ENCODE measurements at places on chromosomes 7 and 10.
A peak's percentile ranks its signal among the peaks of the same experiment; 100 is the strongest.

- DNase-seq, result no peak
These were observed 20.2 kb downstream of the MCU start for GRCh38 chr10:72712136-72712535.

- DNase-seq, result no peak
These were observed 665.4 kb downstream of the AUTS2 start for GRCh38 chr7:70263471-70264255.

GRCh38 chr10:63115732-63116383, 17.3 kb upstream of the NRBF2 start:
- DNase-seq, result peak; percentile 87

DNA sequence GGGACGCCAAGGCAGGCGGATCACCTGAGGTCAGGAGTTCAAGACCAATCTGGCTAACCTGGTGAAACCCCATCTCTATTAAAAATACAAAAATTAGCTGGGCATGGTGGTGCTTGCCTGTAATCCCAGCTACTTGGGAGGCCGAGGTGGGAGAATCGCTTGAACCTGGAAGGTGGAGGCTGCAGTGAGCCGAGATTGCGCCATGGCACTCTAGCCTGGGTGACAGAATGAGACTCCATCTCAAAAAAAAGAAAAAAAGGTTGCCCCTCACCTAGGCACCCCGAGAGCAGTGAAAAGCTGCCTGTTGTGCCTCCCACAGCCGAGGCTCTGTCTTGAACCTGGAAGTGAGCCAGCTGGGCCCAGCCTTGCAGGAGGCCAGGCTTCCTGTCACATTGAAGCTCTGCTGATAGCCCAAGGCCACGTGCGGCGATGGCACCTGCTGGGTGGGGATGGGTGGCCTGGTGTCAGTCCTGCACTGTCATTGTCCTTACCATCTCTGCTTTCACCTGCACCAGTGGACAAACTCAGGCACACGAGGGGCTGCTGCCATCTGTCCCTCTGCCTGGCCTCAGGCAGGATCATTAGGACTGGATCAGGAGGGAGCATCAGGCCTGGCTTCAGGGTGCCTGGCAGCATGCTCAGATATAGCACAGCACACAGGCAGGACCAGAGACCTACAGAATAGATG, 37.8 kb downstream of the DNAJB12 start:
- no peak for DNase-seq

DNA sequence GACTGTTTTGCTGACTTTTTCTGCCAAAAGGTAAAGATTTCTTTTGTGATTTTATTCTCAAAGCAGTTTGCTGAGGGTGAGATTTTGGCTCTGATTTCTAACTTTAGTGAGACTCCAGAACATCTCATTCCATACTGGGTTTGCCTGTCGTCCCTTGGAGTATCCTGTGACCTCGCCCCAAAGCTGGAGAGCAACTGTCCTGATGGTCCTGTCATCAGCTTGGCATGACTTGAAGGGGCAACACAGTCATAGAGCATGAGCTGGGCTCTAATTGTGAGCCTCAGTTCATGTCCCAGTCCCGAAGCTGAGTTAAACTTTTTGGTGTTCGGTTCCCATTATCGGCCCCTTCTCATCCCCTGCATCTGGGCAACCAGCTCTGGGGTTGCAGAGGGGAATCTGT, 23.4 kb downstream of the C10orf90 start:
- no peak for DNase-seq

DNA sequence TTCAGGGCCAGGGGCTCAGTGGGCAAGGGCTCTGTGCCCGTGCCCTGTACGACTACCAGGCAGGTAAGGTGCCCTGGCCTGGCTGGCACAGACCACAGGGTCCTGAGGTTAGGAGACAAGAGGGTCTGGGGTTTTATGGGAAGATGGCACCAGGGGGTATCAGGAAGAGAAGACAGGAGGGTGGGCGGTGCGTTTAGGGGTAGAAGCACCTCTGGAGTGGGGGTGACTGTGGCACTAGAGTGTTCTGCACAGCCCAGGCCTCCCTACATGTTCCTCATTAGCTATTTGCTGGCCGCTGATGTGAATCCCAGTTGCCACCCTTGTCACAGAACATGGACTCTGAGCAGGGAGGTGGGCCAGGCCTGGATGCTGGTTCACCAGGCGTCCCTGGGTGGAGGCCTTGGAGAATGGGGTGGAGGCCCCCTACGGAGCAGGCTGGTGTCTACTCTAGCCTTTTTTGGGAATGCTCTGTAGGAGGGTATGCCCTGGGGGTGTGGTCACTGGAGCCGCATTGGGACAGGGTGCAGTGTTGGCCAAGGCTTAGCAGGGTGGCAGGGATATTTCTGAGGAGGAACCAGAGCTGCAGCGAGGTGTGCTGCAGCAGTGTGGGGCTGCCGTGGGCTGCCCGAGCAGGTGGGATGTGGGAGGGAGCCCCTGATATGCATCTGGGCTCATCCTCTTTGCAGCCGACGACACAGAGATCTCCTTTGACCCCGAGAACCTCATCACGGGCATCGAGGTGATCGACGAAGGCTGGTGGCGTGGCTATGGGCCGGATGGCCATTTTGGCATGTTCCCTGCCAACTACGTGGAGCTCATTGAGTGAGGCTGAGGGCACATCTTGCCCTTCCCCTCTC, 5.0 kb downstream of the PGAM2 start:
- peak; percentile 23 for DNase-seq

DNA sequence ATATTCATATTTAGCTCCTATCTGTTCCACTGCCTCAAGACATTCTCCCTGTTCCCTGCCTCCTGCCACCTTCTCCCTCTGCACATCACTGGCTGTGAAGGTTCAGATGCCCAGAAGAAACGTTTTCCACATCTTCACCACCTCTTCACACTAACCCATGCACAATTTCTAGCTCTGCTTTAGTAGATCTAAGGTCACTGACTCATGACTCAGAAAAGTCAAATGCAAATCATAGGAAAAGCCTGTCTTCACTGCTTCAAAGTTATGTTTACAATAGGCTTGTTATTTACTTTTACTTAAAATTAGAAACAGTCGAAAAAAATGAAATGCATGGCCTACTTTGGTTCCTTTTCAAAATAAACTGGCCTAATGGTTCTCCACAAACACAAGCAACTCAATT, 2.5 kb downstream of the SCRN1 start:
- DNase-seq, result no peak

DNA sequence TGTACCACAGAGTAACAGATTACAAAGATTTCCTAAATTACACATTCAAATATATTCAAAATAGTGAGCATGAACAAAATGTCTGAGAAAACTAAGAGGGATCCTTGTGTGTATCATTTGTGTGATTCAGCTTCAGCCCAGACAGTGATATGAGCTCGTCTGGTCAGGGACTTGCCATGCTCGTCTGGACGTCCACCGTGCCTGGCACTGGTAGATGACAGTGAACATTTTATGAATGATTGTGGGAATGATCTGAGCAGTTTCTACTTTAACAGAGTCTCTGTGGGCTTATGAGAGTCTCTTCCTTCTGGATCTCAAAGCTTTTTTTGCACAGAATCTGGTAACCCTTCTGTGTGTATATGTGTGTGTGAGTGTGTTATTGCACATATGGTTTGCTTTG, 34.2 kb upstream of the ANKRD2 start:
- no peak for DNase-seq

DNA sequence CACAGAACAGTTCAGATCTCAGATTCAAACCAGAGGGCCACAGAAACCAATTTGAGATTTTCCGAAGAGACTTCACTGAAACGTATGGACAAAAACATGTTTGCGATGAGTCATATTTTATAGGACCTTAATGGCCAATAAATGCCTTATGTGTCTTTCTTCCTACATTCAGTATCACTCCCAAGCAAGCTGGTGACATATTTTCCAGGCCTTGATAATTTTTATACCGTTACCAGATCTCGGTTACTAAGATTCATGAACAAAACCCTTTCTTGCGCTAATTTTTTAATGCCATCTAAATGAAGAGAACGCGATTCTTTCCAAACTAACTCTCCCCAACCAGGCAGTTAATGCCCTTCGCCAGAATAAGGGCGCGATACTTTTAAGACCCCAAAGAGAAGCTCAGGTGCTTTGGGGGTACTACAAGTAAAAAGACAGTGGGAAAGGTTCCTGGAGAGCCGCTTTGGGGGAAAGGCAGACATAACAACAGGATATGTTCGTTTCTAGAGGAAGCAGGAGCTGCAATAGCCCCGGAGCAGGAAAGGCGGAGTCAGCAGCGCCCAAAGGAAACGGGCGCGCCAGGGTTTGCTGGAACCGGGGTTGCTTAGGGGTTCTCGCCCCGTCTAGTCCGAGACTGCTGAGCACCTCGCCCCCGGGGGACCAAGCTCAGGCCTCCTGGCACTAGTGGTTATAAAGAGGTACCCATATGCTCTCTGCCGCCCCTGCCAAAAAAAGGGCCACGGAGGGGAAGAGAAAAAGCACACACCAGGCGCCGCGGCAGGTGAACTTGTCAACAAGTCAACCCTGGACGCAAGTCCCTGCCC, 884 bp downstream of the ICA1 start:
- DNase-seq, result peak; percentile 45

DNA sequence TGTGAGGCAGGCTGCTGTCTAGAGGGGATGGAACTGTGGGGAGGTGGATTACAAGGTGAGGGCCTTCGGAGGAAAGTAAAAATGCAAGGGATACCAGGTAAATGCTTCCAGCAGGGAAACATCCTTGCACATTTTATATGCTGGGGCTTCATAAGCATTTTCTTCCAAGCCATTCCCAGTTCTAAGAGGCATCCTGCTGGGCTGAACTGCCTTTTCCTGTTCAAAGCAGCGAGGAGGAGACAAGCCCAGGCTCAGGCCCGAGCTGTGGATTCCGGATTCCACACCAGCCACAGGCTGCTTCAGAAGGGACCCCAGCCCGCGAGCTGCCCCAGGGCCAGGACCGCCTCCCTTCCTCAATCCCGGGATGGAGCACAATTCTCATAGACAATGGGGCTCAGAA, 249.7 kb downstream of the TNS3 start:
- DNase-seq, result no peak

GRCh38 chr10:62093863-62094291, 174.8 kb downstream of the RTKN2 start:
- no peak for DNase-seq

DNA sequence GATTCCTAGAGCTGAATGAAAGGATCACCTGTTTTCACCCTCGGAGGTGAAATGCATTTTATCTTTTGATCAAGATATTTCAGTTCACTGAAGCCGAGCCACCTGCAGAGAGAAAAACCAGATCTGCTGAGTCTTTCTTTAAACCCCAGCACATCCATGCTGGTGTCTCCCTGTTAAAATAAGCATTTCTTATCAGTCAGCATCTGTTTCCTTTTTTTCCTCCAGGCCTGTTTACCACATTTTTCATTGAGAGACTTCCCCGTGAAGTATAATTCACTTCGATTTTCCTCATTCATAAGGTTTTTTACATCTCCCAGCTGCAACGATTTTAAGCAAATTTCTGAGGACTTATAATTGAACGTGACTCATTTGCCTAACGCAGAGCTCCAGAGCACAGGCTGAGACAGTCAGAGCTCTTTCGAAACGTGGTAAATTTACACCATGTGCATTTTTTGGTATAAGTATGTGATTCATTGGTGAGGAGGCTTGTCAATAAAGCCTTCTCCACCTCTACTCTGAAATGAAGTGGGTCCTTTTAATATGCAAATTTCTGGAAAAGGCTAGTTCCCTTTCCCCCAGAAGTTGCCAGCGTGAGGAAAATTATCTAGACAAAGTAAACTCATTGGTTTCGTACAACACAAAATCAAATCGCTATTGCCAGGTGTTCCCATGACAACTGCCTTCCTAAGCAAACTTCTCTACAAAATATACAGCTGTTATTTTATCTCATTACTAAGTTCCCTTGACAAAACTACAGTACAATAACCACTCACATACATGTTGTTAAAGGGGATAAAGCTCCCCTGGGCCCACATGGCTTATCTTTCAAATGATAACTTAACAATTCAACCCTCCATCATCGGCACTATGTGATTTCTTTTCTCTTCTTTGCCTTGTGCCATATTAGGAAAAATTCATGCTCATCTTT, 374.8 kb upstream of the AKR1E2 start:
- no peak for DNase-seq

DNA sequence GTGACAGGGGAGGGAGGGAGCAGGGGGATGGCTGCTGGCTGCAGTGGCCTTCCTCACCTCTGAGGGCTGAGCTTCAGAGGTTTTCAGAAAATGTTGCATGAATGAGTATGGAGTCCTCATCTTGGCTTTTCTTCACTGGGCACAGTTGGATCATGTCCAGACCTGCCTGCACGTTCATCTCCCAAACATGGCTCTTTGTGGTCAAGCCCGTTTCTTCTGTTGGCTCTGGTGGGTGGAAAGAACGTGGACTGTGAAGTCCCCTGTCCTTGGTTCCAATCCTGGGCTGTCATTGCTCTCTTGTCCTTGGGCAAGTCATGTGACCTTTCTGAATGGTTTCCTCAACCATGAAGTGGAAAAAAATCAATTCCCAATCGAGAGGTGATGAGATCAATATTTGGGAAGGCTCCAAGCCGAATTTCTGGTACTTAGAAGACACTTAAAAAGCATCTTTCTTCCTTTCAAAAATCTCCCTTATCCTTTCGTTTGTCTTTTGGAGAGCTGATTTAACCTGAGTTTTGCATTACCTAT, 34.5 kb downstream of the TSPAN14 start:
- no peak for DNase-seq

DNA sequence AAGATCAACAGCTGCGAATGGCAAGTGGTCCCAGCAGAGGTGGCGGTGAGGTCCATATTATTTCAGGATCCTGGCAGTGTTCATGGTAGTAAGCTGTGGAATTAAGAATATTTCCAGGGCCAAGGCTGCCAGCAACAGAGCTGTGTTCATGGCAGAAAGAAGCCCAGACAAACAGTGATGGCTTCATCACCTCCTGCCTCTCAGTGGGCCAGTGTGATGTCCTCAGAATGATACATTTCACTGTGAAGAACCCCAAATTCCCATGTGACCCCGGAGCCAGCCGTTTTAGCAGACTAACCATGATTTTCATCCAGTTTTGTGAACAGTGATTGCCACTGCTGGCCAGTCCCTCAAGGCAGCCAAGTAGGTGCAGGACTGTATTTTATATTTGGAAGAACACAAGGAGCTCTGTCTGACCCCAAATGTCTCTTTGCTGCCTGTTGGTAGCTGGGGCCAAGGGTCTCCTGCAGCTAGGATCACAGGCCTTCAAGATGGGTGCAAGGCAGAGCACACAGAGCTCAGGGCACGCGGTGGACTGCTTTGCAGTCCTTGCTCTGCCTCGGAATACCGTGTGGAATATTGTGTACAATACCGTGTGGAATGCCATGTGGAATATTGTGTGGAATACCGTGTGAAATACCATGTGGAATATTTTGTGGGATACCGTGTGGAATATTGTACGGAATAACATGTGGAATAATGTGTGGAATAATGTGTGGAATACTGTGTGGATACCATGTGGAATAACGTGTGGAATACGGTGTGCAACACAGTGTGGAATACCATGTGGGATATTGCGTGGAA, 132.3 kb upstream of the CHST15 start:
- no peak for DNase-seq

DNA sequence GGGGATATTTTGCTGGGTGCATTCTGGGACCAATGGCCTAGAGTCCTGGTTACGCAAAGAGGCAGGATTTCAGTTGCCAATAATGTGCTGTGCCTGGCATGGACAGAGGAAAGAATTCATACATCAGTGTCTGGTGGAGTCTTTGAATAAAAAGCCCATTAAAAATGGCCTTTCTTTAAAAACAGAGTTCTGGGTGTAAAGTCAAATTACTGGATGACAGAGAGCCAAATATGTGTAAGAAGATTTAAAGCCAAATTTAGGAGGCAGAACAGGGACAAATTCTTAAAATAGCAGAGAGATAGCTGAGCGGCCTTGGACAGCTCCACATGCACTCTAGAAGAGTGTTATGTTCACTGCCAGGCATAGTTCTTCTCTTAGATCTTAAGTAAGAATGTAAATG, 60.8 kb upstream of the MEOX2 start:
- DNase-seq, result no peak
